ENCODE measurements at places on chromosomes 4 and X.

GRCh38 chr4:145551660-145552059, 67.5 kb upstream of the MMAA start:
- no peak for DNase-seq

GRCh38 chr4:107060388-107060787, 24.3 kb upstream of the DKK2 start:
- DNase-seq = peak; percentile 59

DNA sequence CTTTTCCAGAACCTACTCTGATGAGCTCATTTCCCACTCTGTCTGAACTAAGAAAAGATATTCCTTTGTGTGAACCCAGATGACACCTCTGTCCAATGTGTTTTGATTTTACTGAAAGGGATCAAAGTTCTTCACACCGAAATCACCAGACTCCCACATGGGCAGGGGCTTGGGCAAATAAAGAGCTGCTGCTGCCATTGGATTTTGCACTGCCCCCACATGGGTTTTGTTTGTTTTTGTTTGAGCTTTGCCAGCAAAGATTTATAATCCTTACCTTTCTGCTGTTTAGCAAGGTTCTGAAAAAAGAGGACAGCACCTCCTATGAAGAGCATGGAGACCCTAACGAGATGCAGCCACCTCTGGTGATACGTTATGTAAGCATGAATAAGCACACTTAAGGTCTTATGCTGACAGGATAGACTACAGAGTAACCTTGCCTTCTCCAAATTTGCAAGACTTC, 44.3 kb downstream of the HSD17B13 start:
- DNase-seq = no peak

DNA sequence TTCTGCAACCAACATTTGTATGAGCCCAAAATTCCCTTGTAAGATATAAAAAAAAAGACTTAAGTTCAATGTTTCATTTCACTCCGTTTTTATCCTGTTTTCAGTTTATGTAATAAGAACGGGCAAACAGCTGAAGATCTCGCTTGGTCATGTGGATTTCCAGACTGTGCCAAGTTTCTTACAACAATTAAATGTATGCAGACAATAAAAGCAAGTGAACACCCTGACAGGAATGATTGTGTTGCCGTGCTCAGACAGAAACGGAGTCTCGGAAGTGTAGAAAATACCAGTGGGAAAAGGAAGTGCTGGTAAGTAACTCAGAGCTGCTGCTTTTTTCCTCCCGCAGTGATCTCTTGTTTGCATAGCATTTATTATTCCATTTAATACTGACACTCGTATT, 2.8 kb downstream of the ANKRD37 start:
- DNase-seq = no peak

- DNase-seq = no peak
These were observed 23.3 kb downstream of the RNF150 start for GRCh38 chr4:141109983-141110382.

- no peak for DNase-seq
These were observed 19.4 kb downstream of the NKX6-1 start for GRCh38 chr4:84479663-84480062.
